ENCODE measurements at places on chromosomes 13 and 19.

DNA sequence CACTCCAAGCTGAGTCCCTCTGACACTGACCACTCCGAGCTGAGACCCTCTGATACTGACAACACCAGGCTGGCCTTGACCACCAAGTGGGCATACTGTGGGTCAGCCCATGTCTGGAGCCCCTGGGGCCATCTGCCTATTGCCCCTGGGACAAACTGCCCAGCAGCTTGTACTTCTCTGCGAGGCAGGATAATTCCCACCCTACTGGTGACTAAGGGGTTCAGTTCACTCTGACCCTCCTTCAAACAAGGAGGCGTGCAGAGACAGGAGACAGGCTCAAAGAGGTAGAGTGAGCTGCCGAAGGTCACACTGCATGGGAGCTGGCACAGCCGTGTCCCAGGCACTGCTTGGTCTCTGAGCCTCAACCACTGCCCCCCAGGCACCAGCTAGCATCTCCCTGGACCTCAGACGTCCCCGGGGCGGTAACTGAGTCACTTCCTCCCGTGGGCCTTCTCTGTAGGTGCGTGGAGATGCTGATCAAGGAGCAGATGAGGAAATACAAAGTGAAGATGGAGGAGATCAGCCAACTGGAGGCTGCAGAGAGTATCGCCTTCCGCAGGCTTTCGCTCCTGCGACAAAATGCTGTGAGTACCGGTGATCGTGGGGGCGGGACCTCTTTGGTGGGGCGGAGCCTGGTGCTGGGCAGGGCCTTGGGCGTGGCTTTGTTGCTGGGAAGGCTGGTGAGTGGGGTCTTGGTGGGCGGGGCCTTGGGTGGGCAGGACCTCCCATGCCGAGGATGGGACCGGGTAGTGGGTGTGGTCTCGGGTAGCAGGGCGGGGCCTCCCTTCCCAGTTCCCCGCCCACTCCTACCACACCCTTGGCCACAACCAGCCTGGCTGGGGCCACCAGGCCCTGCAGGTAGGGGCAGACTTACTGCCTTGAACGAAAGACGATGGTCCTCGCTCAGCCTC lies 5.8 kb upstream of the USE1 start:
- DNase-seq = no peak

DNA sequence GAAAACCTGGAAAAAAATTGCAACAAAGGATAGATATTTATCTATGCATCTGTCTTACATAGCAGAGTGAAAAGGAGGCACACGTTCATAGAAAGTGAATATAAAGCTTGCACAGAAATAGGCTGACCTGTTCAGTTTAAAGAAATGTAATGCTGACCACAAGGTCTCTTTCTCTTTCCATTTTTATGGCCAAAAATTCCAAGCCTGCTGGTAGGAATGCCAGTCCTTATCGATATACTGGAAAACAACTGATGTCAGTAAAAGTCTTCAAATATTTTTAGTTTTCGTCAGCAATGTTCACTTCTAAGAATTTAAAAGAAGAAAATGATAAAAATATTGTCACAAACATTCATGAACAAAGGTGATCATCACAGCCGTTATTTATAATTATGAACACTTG lies 59.0 kb upstream of the MCF2L start:
- no peak for DNase-seq

- DNase-seq = no peak
Observed at GRCh38 chr13:23377579-23377978, 55.9 kb downstream of the SACS start.

- DNase-seq = no peak
Observed at GRCh38 chr13:23639674-23640073, 69.5 kb downstream of the TNFRSF19 start.

DNA sequence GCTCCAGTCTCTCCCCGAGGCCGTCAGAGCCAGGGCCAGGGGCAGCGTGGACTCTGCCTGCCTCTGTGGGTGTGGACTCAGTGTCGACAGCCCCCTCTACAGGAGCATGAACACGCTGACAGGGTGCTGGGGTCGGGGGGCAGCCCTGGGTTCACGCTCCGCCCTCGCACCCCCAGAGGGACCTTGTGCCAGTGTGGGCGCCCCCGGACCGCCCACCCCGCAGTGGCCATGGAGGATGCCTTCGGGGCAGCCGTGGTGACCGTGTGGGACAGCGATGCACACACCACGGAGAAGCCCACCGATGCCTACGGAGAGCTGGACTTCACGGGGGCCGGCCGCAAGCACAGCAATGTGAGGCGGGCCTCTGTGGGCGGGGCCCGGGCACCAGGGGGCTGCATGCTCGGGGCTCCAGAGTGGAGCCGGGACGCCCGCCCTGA lies 8.3 kb downstream of the TRPM4 start:
- DNase-seq = no peak

- DNase-seq = no peak
Observed at GRCh38 chr13:112747256-112747655, 57.4 kb downstream of the ATP11A start.

GRCh38 chr13:105448811-105449210 lies 1086.7 kb downstream of the EFNB2 start:
- DNase-seq = no peak

DNA sequence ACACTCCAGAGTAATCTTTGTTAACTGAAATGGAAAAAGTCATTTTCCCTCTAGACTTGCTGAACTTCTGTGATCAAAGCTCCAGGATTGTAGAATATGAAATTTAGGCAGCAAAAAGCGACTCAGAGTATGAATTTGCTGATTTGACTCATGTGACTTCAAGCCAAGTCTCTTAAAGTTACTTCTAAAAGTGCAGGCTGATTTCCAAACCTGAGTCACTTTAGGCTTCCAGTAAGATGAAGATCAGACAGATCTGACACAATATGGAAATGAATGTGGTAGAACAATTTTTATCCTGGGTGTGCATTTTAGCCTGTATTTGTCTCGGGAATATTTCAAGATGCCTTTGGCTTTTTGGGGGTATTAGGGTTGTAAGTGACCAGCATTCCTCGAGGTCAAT lies 151.0 kb upstream of the TMTC4 start:
- DNase-seq = no peak

DNA sequence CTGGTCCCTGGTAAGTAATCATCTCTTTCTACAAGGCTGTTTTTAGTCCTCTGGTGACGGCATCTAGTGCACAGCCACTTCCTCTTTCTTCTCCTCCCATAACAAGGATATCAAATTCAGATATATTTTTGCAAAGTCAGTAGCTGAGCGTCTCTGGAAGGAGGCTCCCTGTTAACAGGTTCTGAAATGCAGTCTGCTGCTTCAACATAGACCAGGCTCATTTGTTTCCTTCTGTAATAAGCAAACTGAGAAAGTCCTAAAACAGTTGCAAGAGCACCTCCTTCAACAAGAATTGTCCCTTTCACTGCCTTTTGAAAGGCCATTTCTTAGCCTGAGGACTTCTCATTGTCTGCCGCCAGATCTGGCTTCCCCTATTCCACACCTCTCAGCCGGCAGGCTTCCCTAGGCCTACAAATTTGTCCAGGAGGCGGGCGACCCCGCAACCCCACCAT lies 7.4 kb upstream of the ZSCAN5A start:
- no peak for DNase-seq

DNA sequence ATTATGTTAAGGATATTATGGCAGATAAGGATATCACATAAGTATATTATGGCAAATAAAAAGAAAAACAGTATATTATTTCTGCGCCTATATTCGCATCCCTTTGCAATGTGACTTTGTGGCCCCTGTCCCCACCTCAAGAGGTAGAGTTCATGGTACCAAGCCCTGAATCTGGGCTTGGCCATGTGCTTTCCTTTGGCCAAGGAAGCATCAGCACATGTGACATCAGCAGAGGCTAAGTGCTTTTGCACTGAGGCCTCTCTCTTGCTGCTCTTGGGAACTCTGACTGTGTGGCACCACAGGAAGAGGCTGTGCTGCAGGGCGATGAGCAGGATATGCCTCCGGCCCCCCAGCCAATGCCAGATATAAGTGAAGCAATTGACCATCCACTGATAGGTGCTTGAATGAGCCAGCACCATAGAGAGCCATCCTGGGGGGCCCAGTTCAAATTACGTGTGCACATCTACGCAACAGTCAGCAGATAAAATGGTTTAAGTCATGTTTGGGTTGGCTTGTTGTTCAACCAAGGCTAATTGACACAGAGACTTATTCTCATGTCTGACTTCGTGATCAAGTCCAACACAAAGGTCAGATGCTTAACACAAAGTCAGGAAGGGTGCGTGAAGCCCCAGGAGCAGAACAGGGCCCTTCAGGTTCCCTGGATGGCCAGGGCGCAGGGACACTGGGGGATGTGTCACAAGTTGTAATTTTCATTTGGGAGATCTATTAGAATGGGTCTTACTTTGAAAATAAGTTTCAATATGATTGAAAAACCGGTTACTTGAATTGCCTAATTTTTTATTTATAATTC lies 173.3 kb downstream of the COL4A1 start:
- DNase-seq = no peak

DNA sequence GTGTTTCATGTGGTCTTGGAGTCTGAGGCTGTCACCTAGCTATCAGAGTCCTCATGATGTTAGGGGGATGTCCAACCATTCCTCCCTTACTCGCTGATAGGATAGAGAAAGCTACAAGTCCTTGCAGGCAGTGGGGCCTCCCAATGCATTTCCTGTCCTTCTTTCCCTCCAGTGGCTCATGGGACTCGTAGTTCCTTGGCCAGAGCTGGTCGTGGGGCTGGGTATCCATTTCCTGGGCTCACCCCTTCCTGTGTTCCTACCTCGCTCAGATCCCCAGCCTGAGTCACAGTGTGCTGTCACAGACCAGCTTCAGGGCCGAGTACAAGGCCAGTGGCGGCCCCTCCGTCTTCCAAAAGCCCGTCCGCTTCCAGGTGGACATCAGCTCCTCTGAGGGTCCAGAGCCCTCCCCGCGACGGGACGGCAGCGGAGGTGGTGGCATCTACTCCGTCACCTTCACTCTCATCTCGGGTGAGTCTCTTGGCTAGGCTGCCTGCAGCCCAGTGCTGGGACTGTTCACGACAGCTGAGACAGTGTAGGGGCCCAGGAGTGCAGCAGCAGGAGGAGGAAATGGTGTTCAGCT lies 19.1 kb downstream of the TMEM150B start:
- DNase-seq = no peak

DNA sequence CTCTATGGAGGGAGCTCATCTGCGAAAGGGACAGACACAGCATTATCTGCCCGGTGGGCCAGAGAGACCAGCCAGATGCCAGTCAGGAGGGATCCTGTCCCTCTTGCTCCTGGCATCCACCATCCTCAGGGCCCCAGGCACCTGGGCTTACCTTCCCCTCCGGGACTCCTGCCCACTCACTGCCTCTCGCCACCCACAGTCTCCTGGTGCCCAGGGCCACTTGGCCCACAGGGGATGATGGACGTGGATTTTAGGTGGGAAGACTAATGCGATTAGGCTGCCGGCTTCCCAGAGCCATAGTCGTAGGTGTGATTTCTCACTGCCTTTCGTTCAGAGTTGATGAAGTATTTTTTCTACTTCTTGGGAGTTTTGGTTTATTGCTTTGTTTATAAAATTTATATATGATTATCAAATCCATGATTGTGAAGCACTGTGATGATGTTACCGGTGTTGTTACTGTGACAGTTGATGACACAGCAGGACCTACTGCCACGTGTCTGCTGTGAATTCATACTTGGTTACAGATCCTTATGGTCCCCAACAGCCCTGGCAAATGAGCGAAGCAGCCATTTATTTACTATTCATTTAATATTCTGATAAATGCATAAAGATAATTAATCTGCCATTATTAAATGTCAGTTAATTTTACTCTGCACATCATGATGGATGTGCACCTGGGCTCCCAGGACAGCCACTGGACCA lies 14.5 kb upstream of the CHAMP1 start:
- no peak for DNase-seq
